ENCODE measurements at places on chromosomes 1 and 21.
A peak's percentile ranks its signal among the peaks of the same experiment; 100 is the strongest.

GRCh38 chr1:247330548-247331171 lies 1.0 kb downstream of the ZNF496 start:
- DNase-seq = no peak

GRCh38 chr1:154419620-154420571 lies 14.8 kb downstream of the IL6R start:
- peak; percentile 35 for DNase-seq

DNA sequence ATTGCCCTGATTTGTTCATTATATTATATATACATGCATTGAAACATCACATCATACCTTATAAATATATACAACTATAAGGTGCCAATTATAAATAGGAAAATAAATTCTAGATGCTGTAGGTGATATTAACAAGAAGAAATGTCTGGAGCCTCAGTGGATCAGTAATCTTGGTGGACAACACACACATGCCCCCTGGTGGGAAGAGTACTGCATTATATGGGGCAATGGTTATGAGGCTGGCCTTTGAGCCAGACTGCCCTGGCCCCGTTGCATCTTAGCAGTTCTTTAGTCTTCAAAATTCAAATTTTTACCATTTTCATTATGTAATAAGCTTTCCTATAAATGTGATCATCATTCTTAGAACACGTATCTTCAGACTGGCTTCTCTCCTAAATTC lies 335.0 kb upstream of the GREM2 start:
- DNase-seq = no peak

GRCh38 chr1:58724483-58724882 lies 24.6 kb upstream of the MYSM1 start:
- no peak for DNase-seq

- DNase-seq = no peak
Measured at GRCh38 chr21:30257773-30258172, 25.0 kb downstream of the KRTAP24-1 start.

DNA sequence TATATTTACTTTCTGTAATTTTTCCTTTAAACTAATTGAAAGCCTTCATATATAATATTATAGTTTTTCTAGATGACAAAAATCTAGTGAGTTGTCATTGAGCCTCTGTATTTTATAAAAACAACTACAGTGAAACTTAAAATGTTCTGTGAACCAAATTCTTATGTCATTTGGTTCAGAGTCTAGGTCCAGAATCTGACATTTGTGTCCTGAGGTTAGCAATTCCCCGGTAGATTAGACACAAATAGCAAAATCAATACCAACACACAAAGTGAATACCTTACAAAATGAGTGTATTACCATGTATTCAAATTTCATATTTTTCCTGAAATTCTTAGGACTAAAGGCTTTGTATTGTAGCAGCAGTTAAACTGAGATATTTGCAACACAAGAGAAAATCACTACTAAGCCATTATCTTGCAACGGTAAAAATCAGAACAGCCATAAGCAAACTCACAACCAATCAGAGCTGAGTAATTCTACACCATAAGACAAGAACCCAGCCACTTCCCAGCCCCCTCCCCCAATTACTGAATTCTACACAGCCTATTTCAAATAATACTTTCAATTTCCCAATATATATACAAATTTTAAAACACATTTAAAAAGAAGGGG lies 573.5 kb downstream of the SMYD3 start:
- no peak for DNase-seq

- no peak for DNase-seq
Measured at GRCh38 chr1:178682429-178682828, 42.6 kb upstream of the RALGPS2 start.

- no peak for DNase-seq
Measured at GRCh38 chr1:164470996-164471395, 88.0 kb upstream of the PBX1 start.

GRCh38 chr1:225318706-225319575 lies 108.9 kb downstream of the LBR start:
- DNase-seq = no peak

- DNase-seq = no peak
Measured at GRCh38 chr1:44547361-44547760, 126.9 kb downstream of the TMEM53 start.

DNA sequence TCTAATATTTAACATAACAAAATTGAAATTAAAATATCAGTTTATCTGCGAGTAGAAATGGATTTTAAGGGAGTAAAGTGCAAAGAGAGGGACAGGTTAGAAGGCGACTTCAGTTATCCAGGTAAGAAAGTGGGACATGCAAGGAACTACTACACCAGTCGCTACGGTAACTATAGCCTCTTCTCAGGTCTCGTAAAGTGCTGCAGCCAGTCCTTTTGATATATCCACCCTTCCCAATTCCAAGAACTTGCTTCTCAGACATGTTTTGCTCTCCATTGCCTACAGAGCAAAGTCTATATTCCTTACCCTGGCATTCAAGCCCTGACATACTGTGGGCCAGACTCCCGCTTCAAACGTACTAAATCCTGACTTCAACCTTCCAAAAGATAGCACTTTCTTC lies 2.5 kb downstream of the COA7 start:
- no peak for DNase-seq

DNA sequence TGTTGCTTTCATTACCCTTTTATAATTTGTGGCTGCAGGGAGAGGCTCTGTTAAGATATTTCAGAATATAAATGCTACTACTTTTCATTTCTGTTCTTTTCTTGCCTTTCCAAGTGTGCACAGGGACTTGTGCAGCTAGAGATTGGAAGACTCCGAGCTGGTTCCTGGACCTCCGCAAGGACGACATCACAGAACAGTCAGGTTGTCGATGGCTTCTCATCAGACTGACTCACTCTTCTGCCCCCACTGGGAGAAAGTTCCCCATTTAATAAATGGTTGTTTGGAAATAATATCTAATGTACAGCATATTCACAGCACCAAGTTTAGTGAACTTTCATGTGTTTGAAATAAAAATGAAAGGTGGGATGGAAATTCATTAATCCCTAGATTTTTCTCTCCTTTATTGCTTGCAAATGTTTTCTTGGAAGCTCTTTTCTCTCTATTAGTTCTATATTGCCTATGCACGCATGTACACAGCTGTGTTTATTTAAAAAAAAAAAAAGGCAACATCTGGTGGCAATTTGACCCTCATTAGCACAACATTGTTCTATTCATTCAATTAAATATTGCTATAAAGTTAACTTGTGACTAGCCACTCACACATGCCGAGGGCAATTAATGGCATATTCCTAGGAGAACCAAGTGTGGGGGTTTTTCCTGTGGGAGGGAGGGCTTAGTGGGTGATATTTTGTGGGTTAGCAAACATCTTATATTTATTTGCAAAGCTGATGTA lies 77.5 kb upstream of the L1TD1 start:
- no peak for DNase-seq

- DNase-seq = no peak
Measured at GRCh38 chr1:95133687-95134086, 16.5 kb downstream of the TLCD4 start.

- DNase-seq = no peak
Measured at GRCh38 chr1:43199093-43199726, 27.1 kb downstream of the CFAP57 start.

DNA sequence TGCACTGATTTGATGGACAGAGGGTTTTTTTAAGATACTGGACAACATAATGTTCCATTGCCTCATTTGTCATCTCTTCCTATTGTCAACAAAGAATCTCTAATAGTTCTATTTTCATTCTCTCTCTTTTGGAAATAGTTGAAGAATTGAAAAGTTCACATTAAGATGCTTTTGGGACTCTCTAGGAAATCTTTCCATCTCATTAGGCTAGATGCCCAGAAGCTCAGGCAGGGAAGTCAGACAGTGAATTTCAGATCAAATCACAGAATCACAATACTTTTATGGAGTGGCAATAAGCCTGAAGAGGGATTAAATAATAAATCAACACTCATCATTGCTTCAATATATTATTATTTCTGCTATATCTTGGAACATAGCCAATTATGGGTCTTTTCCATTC lies 29.2 kb downstream of the NEGR1 start:
- no peak for DNase-seq

DNA sequence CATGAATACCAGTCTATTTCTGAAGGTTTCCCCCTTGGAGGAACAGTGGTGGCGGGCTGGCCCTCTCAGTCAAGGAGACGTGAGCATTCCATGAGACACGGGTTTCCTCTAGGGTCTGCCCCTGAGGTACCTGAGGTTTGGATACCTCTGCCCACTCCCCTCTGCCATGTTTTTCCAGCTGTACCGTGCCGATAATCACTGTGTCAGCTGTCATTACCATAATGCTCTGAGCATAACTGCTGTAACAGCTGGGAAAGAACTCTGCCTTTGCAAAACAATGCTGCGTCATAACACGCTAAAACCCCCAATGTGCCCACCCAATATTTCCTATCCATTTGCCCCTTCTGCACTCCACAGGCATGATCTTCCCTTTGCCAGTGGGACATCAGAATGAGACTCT lies 425.1 kb downstream of the KIF26B start:
- DNase-seq = no peak

DNA sequence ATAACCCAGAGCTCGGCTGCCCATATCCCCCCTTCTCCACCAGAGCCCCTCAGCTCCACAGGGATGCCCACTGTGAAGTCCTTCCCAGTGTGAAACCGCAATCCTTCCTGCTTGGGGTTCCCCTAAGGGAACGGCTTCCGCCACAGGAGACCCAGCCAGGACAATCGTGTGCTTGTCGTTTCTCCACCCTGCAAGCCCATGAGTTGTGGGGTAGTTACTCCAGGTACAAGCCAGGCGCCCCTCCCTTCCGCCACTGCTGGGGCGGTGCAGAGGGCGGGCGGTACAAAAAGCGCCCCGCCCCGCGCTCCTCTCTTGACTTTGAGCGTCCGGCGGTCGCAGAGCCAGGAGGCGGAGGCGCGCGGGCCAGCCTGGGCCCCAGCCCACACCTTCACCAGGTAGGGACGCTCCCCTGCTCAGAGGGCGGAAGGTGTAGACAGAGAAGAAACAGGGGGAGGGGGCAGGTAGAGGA lies at the start of gene TINAGL1:
Gene TINAGL1, plus strand, starts transcription at position 315 of the 469 bp plus-strand sequence. CDS start 634 bp downstream, outside the sequence.
- no peak for DNase-seq

GRCh38 chr1:47608296-47608875 lies 170.5 kb downstream of the FOXD2 start:
- DNase-seq = no peak

DNA sequence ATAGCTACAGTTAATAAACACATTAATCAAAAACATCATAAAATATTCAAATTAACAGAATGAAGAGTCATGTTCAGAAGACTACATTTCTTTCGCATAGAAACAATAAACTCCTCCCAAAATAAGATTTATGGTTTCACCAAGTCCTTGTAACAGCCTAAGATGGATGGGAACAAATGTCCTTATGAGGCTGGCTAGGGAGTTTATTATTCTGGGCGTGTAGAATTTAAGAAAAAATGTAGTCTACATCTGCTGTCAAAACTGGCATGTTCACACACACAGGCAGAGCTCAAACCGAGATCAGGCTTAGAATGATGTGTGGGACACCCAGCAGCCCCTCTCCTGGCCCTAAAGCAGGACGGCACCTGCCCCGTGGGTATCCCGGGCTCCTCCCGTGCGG lies 101.1 kb downstream of the NPHP4 start:
- no peak for DNase-seq

- no peak for DNase-seq
Measured at GRCh38 chr1:165795894-165796293, 27.2 kb upstream of the TMCO1 start.

- no peak for DNase-seq
Measured at GRCh38 chr1:22737374-22738068, 26.9 kb downstream of the EPHB2 start.

Measured in stimulated activated CD8-positive, alpha-beta memory T cell treated with anti-CD3 and anti-CD28 coated beads, Interleukin-4, amount 100 ng/mL, for 1 hour (primary cell).